EH (cell line): ENCODE measurements at places on chromosomes 1 and 21.
A peak's percentile ranks its signal among the peaks of the same experiment; 100 is the strongest.

GRCh38 chr1:66982561-66983260, 57.9 kb downstream of the MIER1 start:
- DNase-seq: no peak

DNA sequence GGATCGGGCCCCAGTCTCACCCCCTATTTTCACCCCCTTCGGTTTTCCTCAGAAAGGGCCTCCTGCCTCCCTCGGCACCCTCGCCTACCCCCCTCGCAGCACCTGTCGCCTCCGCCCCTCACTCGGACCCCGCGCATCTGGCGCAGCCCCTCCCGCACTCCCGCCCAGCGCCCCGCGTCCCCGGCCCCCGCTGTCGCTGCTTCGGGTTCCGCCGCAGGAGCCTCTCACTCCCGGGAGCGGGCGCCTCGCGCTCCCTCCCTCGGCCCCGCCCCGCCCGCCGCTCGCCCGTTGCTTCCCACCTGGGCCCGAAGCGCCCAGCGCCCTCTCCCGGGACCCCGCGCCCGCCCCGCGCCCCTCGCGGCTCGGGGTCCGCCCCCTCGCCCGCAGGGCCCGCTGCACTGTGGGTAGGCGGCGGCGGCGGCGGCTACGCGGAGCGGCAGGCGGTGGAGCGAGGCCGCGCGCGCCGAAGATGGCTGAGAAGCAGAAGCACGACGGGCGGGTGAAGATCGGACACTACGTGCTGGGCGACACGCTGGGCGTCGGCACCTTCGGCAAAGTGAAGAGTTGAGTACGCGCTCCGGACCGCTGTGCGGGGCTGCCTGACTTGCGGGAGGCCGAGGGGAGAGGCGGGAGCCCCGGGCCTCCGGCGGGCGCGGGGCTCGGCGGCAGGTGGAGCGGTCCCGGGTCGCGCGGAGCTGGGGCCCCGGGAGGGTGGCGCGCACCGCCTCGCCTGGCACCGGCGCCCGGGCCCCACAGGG, at the start of gene PRKAA2:
Gene PRKAA2 (plus strand): TSS at position 396 of the 758 bp plus-strand sequence. CDS start 74 bp downstream, at position 470.
- DNase-seq: peak; percentile 37

- DNase-seq: peak; percentile 38
Measured at GRCh38 chr21:25908495-25908894, 173.7 kb downstream of the GABPA start.

- DNase-seq: no peak
Measured at GRCh38 chr1:41765152-41765551, 153.6 kb downstream of the HIVEP3 start.

GRCh38 chr1:154940213-154940560, 3.7 kb upstream of the PMVK start:
- no peak for DNase-seq

GRCh38 chr1:242629396-242629795, 104.9 kb upstream of the PLD5 start:
- no peak for DNase-seq

DNA sequence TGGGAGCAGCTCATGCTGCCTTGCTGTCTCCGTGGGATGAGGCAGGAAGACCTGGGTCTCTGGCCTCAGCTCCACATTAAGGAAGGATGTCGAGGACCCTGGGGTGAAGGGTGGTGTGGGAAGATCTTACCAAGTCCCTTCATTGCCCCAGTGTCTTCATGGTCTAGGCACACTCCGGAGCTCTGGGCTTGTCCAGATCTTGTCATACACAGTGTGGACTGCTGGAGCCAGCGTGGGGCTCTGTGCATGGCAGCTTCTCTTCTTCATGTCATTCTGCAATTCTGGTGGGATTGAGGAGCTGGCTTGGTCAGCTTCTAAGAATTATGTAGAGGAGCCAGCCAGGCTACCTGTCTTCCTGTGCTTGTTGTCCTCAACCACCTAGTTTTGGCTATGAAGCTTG, 79.3 kb upstream of the ETV3 start:
- DNase-seq: no peak

GRCh38 chr21:41381731-41382130, 19.9 kb downstream of the MX2 start:
- peak; percentile 10 for DNase-seq
